Pericardium fibroblast (primary cell): ENCODE measurements at places on chromosomes 4 and X. TPM values are rescaled to one million over a fixed set of nuclear protein-coding genes. Genes with fewer than 3 reads are reported as not detected.

Gene GABRE
- 20.4 and 26.0 TPM in 2 replicates for total RNA-seq

Gene PHKA1
- 3.4 and 4.3 TPM in 2 replicates for total RNA-seq

Gene DSPP
- not detected in 2 replicates for total RNA-seq

Gene EMCN
- 1.4 TPM in 1 of 2 replicates, not detected in the other for total RNA-seq

Gene OCIAD2
- total RNA-seq: 6.1 and 16.9 TPM in 2 replicates

Gene MYOZ2
- 1.2 and 8.8 TPM in 2 replicates for total RNA-seq

Gene OTC
- total RNA-seq: not detected in 2 replicates

Gene SOX3
- not detected in 2 replicates for total RNA-seq

Gene MAGEA1
- total RNA-seq: not detected in 2 replicates

Gene TMEM255A
- 0.26 TPM in 1 of 2 replicates, not detected in the other for total RNA-seq

Gene DGAT2L6
- not detected in 2 replicates for total RNA-seq

Gene CRMP1
- 2.5 and 3.0 TPM in 2 replicates for total RNA-seq

Gene AFF2
- total RNA-seq: 0.34 and 0.35 TPM in 2 replicates

Gene CSN2
- not detected in 2 replicates for total RNA-seq

Gene CENPVL3
- total RNA-seq: not detected in 2 replicates

Gene UGT8
- not detected in 2 replicates for total RNA-seq
